LHCN-M2 (cell line): ENCODE measurements at places on chromosomes 3 and 15. TPM values are rescaled to one million over a fixed set of nuclear protein-coding genes. Genes with fewer than 3 reads are reported as not detected.

ARRDC4 gene
- total RNA-seq = 2.5 and 3.1 TPM in 2 replicates

- no peak for DNase-seq
Measured at GRCh38 chr15:91200101-91200754, 100.2 kb downstream of the SV2B start.

NMNAT3 gene
- not detected in 2 replicates for total RNA-seq

- no peak for DNase-seq
Measured at GRCh38 chr3:161224786-161225185, 3.7 kb downstream of the NMD3 start.

GRCh38 chr3:194476784-194477183 is 10.0 kb downstream of the ATP13A3 start:
- DNase-seq = no peak
